ENCODE measurements at places on chromosomes 7 and 10.

- DNase-seq, result no peak
Observed at GRCh38 chr10:86110156-86110786, 256.3 kb downstream of the GRID1 start.

DNA sequence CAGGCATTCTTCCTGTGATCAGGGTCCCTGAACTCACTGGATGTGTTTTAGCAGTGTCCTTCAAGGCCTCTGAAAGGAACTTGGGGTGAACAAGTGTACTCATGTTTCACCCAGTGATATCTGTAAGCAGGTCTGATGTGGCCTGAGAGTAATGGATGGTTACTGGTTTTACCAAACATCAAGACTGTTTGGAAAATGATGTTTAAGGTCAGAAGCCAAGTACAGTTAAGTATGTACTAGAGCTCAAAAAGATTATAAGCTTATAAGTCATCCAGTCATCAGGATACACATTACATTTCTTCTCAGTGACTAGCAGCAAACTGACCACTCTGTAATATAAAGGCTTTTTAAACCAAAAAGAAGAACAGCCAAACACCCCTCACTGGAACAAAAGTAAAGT, 79.8 kb upstream of the PTN start:
- DNase-seq, result no peak

DNA sequence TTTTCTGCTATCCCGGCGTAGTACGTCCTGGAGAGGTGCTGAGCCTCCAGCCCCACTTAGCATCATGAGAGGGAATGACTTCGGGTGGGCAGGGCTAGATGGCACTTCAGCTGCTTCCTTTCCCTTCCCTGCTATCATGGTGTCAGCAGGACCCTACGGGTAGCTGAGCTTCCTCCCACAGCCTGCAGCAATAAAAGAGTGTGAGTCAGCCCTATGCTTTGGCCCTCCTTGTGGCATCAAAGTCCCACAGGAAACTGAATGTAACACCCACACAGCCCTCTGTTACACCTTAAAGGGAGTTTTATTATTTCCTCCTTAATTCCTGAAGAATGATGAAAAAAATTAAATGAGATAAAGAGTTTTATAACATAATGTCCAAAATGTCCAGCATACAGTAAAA, 458.1 kb downstream of the RPS24 start:
- DNase-seq, result no peak

DNA sequence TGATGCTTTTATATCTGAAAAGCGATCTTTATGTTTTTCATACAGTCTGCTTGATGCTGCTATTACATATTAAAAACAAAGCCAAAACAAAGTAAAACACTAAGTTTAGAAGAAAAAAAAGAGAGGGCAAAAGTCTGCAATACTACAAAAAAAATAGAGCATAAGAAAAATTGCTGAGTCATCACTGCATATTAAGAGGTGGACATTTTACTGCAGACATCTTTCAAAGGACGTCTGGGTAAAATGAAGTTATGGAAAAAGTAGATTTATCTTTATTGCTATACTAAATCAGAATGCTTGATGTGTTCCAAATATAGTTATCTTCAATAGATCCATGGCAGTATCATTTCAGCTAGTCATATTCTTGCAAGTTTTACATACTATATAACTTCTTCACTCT, 172.0 kb downstream of the MAGI2 start:
- no peak for DNase-seq

DNA sequence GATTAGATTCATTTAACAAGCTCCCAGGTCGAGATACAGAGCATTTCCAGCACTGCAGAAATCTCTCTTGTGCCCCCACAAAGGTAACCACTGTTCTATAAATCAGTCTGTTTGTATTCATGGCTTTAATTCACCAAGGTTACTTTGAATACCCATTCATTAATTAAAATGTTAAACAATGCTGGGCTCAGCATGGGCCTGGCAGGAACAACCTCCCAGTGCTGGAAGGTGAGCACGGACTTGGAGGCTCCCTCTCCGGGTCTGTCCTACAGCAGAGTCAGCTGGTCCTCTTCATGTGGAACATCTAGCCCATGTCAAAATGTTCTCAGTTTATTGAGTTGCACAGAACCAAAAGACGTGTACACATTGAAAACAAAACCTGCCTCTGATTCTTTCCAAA, 15.6 kb upstream of the EFCAB10 start:
- no peak for DNase-seq

- no peak for DNase-seq
Observed at GRCh38 chr7:66140924-66141323, 26.3 kb downstream of the CRCP start.

DNA sequence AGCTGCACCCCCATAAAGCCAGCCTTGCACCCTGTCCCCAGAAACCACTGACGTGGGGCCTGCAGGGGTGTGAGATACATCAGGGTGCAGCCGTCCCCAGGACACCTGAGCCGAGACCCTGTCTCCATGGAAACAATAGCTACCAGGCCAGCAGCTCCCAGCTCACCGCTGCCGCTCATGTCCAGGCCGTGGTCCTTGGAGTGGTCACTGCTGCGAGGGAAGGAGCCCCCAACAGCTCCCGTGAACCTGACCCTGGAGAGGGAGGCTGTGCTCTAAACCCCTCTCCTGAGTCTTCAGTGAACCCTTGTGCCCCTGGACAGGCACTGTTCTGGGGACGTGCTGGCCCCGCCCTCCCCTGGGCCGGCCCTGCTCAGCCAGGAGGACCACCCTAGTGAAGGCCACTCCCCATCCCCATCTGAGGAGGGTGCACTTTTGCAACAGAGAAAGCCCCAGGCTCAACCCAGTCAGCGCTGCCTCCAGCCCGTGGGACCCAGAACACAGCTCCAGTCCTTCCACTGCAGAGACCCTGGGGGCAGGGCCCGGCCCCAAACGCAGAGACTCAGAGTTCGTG, 19.6 kb upstream of the INPP5A start:
- no peak for DNase-seq

DNA sequence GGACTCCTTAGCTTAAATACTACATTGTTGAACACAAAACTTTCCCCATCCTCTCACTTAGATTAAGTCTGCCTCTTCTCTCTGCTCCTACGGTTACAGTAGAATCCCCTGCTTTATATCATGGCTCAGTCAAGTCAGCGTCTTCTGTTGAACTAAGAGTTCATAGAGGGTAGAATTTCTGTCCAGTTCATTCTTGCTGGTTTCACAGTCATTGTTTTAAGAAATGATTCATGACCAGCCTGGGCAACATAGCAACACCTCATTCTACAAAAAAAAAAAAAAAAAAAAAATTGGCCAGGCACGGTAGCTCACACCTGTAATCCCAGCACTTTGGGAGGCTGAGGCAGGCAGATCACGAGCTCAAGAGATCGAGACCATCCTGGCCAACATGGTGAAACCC, 3.7 kb upstream of the ZFYVE27 start:
- no peak for DNase-seq

GRCh38 chr10:101237982-101238731, 8.9 kb upstream of the LBX1 start:
- DNase-seq, result no peak

DNA sequence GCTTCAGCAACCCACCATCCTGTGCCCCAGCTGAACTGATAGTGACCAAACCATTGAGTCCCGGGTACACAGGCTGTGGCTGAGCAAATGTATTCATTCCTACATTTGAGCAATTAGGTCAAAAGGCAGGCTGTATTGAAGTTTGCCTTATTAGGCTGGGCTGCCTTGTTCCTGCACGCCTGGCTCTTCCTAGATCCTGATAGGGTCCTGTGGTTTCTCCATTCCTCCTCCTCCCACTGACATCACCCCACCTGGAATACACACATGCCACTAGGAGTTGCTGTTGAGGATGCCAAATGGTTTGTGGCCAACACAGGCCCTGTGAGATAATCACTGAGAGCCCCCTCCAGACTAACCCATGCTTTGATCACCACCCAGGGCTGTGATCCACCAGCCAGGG, 66.4 kb upstream of the FGFR2 start:
- no peak for DNase-seq

- DNase-seq, result no peak
Observed at GRCh38 chr10:1034758-1035157, 9.1 kb upstream of the IDI2 start.

DNA sequence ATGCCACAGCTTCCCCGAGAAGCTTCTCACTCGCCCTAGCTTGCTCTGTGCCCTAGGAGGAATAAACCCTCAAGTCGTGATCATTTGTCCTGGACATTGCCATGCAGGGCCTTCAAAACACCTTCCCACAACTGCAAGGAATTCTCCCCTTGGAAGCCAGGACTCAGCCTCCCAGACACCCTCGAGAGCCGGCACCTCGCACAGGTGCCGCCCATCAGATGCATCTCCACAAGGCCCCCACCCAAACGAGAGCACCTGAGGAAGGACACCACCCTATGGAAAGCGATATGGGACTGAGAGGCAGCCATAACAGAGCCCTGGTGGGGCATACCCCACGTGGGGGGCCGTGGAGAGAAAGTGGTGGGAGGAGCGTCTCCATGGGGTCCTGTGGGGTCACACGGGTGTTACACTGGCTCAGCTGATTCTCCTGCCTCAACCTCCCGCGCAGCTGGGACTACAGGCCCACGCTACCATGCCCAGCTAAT, 77.6 kb upstream of the FOXK1 start:
- no peak for DNase-seq

GRCh38 chr10:31977440-31978155, 49.0 kb upstream of the ARHGAP12 start:
- DNase-seq, result no peak

- DNase-seq, result no peak
Observed at GRCh38 chr7:35411331-35411730, 157.4 kb upstream of the TBX20 start.
